ENCODE measurements at places on chromosomes 1 and 21.

GRCh38 chr1:35748326-35748725 is 21.5 kb downstream of the CLSPN start:
- no peak for DNase-seq

DNA sequence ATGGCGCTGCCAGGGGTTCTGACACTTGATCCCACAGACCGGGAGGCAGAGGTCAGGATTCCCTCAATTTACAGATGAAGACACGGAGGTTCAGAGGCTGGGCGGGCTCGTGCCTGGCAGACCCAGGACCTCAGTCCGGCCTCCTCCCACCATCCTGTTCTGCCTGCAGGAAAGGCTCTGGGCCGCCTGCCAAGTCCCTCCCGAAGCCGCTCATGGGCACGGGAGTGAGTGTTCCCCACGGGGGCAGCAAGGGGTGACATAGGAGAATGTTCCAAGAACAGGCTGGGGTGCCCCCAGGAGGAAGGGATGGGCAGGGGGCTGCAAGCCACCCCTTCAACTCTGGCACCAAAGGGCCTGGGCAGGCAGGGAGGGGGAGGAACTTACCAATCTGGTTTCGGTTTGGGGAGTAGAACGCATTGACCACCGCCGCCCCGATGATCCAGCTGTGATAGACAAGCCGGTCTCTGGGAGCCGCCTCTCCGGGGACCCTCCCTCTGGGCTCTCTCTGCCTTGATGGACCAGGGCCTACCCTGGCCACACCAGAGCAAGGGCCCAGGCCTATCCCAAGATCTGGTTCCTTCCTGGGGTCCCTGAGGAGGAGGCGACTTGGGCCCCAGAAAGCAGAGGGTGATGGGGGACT is 7.5 kb downstream of the PRXL2B start:
- no peak for DNase-seq

DNA sequence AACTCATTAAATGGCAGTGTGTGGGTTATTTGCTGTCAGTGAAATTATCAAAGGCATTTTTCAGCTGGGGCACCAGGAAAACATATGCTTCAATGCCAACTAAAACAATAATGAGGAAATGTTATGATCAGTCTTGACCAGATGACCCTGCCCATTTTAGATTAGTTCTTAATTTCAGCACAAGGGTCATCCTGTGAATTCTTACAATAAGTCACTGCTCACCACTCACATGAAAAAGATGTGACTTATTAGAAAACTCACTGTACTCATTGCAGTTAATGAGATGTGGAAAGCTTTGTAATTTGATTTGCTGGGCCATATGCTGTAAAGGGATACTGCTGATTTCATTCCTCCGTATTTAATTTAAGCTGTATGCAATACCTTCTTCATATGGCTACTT is 178.5 kb upstream of the LMO4 start:
- DNase-seq = no peak

GRCh38 chr1:179206812-179207211 is 22.7 kb downstream of the ABL2 start:
- DNase-seq = no peak

DNA sequence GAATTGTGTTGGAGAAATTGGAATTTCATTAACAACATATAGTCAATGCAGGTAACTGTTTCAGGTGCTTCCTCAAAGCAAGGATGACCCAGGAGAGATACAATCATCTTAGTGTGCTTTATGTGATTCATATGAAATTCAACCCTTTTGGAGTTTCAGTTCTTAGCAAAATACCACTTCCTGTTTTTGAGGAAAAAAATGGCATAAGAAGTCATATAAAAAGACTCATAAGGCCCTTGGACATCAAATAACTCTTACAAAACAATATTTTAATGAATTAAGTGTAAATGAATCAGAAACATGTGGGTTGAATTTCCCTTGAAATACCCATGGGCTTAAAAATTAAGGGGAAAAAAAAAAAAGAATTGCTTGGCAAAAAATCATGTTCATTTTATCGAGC is 926.6 kb downstream of the LTN1 start:
- no peak for DNase-seq

- DNase-seq = no peak
These were observed 37.7 kb downstream of the RNF220 start for GRCh38 chr1:44442791-44443190.

- DNase-seq = no peak
These were observed 1.6 kb upstream of the PLEKHA6 start for GRCh38 chr1:204361341-204361771.

DNA sequence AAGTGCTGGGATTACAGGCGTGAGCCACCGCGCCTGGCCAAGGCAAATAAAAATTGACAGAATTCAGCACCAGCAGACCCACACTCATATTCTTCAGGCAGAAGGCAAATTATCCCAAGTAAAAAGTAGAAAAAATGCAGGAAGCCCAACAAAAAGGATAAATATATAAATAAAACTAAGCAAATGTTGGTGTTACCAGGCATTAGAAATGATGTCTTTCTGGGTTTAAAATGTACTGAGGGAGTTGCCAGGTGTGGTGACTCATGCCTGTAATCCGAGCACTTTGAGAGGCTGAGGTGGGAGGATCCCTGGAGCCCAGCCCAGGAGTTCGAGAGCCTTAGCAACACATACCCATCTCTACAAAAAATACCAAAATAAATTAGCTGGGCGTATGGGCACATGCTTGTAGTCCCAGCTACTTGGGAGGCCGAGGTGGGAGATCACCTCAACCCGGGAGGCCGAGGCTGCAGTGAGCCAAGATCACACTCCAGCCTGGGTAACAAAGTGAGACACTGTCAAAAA is 6.3 kb downstream of the INTS11 start:
- no peak for DNase-seq

GRCh38 chr1:74964508-74965102 is 169.6 kb upstream of the LHX8 start:
- DNase-seq = no peak

DNA sequence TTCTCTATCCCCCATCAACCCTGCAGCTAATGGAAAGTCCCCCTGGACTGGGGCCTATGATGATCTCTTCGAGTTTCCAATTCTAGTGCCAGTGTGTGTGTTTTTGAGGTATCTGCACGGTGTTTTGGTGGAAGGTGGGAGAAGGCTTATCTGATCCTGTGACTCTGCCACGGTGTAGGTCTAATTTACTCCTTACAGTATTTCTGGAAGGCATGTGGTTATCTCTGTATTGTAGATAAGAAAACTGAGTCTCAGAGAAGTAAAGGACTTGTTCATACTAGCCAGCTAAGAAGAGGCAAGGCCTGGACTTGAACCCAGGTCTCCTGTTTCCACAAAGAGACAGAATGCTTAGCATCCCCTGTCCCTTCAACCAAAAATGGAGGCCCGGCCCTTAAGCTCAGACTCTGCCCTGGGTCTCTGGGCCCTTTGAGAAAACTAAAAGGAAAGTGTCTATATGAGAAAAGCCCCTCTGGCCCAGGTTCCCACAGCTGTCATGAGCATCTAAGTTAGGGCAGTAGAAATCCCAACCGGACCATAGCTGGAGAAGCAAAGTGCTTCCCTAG is 20.3 kb downstream of the RIMS3 start:
- no peak for DNase-seq

GRCh38 chr1:63051886-63052285 is 268.0 kb downstream of the ATG4C start:
- DNase-seq = no peak

DNA sequence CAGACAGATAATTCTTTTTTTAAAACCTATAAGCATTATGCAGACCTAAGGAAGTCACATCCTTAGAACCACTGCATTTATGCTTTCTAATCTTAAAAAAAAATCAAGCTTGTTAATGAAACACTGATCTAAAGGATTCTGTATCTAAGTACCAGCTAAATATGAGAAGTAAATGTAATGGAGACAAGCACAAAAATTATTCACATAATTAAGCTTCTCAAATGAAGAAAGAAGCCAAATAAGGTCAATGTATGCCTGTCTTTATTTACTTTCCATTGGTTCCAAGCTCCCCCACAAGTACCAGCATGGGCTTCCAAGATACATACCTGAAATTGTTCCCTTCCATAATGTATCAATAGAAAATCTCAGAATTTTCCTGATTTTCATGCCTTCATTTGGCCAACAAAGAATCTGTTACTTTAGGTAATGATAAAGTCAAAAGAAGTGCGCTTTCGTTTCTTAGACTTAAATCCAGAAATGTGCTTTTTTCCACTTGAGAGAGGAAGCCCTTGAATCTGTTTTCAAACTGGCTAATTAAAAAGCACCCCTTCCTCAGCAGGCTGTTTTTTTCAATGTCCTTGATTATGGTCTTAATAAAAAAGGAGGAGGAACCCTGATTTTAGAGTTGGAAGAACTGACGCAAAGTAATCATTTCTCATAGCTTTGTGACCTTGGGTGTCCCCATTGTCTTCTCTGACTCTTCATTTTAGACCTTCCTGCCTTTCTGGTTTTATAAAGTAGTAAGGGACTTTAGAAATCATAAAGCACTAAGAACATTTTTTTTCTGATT is 3.8 kb downstream of the RGS2 start:
- DNase-seq = no peak

- DNase-seq = no peak
These were observed 9.2 kb downstream of the CSTB start for GRCh38 chr21:43766734-43767497.

GRCh38 chr1:156228501-156228900 is 13.5 kb upstream of the BGLAP start:
- no peak for DNase-seq

GRCh38 chr1:201397675-201398074 is 1.4 kb downstream of the LAD1 start:
- no peak for DNase-seq

- no peak for DNase-seq
These were observed at the start of the genes ADORA3 and TMIGD3 for GRCh38 chr1:111503585-111504060. Gene ADORA3, minus strand, starts transcription at chr1:111503633. Its CDS starts 279 bp downstream, at chr1:111503354. Gene TMIGD3, minus strand, starts transcription at chr1:111503633. Its CDS starts 279 bp downstream, at chr1:111503354.

GRCh38 chr1:232333419-232333767 is 296.5 kb downstream of the SIPA1L2 start:
- no peak for DNase-seq

DNA sequence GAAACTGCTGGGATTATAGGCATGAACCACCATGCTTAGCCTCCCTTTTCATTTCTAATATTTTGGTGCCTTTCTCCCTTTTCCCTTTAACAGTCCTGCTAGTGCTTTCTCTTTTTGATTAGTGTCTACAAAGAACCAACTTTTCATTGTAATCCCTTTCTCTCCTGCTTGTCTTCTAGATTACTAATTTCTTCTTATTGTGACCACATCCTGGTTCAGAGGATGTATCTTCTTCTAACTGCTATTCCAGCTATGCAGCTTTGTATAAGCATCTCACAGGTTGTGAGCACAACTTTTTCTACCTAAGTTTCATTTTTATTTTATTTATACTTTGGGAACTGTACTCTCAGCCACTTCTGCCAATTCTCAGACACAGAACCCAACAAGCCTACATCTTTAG is 14.7 kb downstream of the ZNF648 start:
- no peak for DNase-seq

DNA sequence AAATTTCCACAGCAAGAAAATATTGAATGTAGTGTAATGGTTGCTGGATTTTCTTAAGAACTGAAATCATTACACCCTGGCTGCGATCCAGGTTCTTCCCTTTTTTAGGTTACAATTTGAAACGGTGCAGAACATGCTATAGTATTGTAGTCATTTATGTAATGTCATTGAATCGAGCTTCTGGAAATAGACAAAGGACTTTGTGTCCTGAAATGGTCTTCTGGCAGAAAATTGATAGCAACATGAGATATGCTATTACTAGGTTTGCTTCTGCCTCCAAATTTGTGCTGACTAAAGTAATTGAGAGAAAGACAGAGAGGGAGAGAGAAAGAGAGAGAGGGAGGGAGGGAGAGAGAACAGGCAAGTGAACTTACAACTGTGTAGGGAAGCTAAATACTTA is 146.2 kb upstream of the NFIA start:
- DNase-seq = no peak

DNA sequence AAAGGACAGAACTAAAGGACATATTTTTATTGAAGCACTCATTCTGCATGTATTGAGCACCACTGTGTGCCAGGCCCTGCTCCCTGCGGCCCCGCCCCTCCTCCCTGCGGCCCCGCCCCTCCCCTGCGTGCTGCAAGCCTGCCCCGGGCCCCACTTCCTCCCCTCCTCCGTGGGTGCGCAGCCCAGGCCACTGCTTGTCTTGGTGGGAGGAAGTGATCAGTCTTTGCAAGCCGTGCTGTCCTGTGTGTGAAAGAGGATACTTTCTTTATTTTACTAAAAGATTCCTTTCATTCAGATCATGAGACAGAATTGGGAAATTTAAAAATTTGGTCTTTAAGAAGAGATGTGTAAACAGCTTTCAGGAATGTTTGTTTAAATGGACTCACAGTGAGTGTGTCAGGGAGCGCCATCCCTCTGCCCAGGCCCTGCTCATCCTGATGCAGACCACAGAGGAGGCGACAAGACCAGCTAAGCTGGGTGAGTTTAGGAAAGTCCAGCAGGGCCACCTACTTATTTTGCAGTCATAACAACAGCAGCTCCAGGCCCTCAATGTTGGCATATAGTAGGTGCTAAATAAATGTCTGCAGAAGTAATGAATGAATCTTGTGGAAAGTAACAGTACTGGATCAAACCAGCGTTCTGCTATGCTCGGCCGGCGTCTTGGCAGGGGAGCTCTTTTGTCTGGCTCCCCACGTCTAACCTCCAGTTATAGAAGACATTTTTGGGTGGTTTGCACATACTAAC is 88.3 kb upstream of the SELENON start:
- no peak for DNase-seq

- DNase-seq = peak; percentile 29
These were observed 13.0 kb downstream of the CCDC190 start for GRCh38 chr1:162847839-162848453.

DNA sequence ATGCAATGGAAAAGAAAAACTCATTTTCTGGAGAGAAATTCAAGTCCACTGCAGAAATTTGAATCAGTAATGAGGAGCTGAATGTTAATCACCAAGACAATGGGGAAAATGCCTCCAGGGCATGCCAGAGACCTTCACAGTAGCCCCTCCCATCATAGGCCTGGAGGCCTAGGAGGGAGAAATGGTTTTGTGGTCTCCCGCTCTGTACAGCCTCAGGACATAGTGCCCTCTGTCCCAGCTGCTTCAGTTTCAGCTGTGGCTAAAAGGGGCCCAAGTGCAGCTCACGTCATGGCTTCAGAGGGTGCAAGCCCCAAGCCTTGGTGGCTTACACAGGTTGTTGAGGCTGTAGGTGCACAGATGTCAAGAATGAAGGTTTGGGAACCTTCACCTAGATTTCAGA is 223.0 kb downstream of the GRIK1 start:
- DNase-seq = no peak

GRCh38 chr1:11337580-11338073 is 64.6 kb downstream of the UBIAD1 start:
- peak; percentile 73 for DNase-seq

- no peak for DNase-seq
These were observed 14.3 kb downstream of the MRAP start for GRCh38 chr21:32312976-32313375.

- DNase-seq = no peak
These were observed 68.3 kb downstream of the ADSS2 start for GRCh38 chr1:244383278-244383884.

DNA sequence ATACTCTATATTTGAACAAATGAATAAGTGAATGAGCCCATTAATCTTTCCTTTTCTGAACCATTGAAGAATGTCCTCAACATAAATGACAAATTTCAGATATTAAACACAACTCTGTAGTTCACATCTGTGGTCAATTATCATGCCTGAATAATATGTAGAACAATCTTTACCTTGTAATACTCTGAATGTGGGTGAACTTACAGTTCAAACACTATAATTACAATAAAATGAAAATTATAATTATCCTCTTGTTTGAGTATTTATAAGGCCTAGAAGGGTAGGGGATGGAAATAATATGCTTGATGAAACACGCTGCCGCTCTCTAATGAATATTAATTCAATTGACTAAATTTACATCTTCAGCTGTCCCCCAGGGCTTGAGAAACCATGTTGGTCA is 8.7 kb upstream of the SFPQ start:
- no peak for DNase-seq
